ENCODE measurements at places on chromosomes 7 and 10. TPM values are rescaled to one million over a fixed set of nuclear protein-coding genes. Genes with fewer than 3 reads are reported as not detected.

GRCh38 chr7:94422827-94423460 lies 28.2 kb downstream of the COL1A2 start:
- DNase-seq, result no peak

DNA sequence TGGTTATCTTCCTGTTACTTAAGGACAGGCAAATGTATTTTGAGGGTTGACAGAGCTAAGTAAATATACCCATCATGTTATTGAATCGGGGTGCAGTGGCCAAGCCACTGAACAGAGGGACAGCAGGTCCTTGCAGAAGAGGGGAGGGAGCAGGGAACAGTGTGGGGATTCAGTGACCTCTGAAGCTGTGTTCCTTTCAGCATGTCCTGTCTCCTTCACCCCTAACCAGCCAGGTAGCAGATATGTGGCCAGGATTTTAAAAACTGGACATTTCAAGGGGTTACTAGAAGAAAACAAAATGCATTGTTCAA lies 12.7 kb downstream of the ANK3 start:
- DNase-seq, result no peak

GRCh38 chr7:30923009-30923773 lies 11.5 kb downstream of the AQP1 start:
- no peak for DNase-seq

TMEM196 gene
- total RNA-seq, result not detected

ACTL6B gene
- not detected for total RNA-seq

SPOCK2 gene
- total RNA-seq, result 104 TPM

Measured in activated CD4-positive, alpha-beta T cell treated with anti-CD3 and anti-CD28 coated beads, Interleukin-2, amount 10 ng/mL, durations not matched to agents 24 days and 14 days (primary cell).